ENCODE measurements at places on chromosomes 1 and 21.

GRCh38 chr21:42939582-42940413 lies 14.4 kb upstream of the ERVH48-1 start:
- no peak for DNase-seq

- no peak for DNase-seq
These were observed 36.6 kb upstream of the SSX2IP start for GRCh38 chr1:84726593-84727499.

DNA sequence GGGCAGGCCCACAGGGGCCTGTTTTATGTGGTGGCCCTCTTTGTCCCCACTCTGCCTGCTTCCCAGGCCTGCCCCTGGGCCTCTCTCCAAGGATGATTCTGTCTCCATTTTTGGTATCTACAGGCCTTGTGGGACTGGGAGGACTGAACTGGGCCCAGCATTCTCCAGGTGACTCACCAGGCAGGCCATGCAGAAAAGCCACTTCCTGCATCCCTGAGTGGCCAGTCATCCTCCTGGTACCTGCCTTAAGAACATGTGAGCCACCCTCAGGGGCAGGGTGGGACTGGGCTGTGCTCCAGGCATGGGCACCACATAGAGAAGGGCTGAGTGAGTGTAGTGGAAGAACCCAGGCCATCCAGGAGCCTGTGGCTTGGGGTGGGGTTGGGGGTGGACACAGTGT lies 20.0 kb upstream of the BCAR3 start:
- DNase-seq, result no peak

DNA sequence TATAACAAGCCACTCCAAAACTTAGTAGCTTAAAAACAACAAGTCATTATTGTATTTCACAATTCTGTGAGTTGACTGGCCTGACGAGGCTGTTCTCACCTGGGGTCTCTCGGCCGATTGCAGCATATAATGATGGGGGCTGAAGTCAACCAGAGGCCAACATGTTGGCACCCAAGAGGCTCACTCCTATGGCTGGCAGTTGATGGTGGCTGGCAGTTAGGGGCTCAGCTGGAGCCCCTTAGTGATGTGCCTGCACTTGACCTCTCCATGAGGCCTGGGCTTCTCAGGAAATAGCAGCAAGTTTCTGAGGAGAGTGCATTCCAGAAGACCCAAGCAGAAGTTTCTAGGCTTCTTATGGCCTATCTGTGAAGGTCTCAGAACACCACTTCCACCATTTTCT lies 459.4 kb downstream of the NPHP4 start:
- DNase-seq, result no peak

GRCh38 chr1:41192456-41193178 lies 49.5 kb downstream of the SCMH1 start:
- DNase-seq, result no peak

DNA sequence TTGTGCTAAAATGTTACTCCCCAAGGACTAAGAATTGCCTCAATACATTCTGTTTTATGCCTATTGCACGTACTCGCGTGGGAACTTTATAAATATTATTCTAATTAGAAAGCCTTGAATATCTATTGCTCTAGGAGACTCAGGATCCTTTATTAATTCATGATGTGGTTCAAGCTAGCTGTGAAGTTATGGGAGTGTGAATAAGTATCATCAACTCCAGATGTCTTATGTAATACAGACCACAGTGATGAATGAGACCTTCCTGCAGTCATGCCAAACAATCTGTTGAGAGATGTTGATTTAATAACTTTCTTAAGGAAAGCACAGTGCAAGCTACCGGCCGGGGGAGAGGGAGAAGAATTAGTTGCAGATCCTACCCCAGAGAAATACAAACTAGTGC lies 519.2 kb upstream of the ZP4 start:
- no peak for DNase-seq

- no peak for DNase-seq
These were observed 22.5 kb downstream of the DMAP1 start for GRCh38 chr1:44235808-44236207.

DNA sequence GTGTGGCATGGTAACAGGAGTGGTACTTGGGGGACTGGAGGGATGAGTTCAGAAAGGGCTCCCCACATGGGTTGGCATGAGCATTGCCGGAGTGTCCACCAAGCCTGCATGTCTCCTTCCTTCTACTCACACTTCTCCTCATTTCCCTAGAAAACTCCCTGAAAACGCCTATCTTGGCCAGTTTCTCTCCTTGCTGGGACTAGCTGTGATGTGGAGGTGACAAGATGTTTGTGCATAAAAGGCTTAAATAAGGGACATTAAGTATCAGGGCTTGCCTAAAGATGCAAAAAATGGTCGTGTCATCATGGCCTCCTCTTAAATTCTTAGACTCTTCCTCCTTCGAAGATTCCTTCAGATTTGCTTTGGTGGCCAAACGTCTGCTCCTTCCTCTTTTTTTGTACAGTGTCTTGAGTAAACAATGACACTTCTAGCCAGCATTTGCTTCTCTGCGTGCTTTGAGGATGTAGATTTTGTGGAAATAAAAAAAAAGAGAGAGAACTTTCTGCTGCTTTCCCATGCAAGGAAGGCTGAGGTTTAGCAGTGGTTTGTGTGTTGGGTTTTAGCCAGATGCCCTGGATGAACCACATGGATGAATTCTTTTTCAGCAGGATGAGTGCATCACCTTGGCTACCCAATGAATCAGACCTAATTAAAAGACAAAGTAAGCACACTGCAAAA lies 239.1 kb upstream of the IRF2BP2 start:
- no peak for DNase-seq

- no peak for DNase-seq
These were observed 44.1 kb upstream of the BCL10 start for GRCh38 chr1:85320371-85321131.

DNA sequence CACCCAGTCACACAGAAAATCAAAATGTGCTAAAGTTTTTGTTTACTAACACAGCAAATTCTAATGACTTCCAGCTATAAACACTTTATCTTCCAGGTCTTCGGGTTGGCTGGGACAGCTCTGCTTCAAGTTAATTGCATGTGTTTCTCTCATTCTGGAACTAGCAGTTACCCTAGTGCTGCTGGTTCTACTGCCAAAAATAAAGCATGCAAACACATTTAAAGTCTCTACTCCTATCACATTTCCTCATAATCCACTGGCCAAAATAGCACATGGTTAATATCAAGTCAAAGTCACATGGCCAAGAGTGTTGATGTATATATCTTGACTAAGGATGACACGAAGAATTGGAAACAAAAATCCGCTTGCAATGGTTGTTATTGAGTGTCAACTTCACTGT lies 973.1 kb upstream of the ADGRL2 start:
- DNase-seq, result no peak

GRCh38 chr21:36470294-36470693 lies 9.6 kb downstream of the CLDN14 start:
- no peak for DNase-seq

DNA sequence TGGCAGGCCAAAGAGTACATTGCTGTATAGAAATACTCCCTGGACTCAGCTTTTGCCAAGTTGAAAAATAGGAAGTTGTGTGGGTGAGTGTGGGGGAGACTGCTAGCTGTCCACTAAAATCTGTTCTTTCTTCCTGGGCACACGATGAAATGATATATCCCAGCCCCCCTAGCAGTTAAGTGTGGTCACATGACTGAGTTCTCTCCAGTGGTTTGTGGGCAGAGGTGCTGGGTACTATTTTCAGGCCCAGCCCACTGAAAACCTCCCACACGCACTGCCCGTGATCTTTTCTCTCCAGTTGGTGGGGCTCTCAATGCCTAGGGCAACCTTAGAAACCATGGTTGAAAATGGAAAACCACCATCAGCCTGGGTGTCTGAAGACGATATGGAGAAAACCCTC lies 119.7 kb upstream of the LMO4 start:
- DNase-seq, result no peak

DNA sequence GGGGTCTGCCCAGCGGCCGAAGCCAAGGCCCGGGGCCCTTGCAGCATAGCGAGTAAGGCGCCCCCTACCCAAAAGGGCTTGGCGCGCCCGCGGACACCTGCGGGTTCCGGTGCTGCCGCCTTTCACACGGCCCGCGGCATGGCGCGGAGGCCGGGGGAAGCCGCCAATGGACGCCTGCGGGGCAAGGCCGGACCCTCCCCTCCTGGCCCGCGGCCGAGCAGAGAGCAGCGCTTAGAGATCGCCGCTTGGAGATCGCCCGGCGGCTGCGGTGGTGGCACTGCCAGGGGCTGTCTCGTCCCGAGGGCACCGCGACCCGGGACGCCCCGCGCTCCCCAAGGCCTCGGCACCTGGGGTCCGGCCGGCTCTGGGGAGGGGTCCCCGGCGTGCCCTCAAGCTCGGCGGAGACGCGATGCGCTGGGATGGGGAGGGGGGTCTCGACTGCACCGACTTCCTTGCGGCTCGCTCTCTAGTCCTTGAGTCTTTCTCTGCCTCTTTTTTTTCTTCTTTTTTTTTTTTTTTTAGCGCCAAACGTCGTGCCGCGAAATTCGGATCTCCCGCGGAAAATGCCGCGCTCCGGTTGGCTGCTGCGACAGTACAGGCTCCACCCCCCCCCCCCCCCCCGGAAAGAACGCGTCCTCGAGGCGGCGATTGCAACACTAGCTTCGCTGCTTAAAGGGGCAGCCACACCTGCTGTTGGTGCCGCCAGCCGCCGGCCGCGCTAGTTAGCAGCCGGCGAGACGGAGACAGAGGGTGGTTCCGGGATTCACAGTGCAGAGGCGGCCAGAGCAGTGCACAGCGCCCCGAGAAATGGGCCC lies at the start of gene E2F2:
E2F2 (minus strand) TSS at position 487 of the 815 bp plus-strand sequence; CDS start at position 47, 440 bp downstream.
- DNase-seq, result peak; percentile 55

DNA sequence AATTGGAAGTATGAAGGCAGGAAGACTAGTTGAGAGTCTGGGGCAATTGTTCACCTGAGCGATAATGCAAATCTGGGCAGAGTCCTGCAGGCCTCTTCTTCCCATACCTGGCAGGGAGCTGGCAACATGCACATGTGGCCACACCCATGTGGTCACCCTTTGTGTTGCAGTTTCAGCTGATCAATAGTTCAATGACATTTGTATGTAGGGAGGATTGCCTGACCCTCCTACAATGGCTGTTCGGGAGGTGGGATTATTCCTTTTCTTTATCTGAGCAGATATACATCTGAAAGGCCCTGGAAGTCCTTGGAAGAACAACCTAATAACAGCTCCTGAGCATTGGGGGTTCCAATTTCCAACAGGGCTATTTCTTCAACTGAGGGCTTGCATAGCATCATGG lies 15.2 kb upstream of the TRIM45 start:
- DNase-seq, result no peak

DNA sequence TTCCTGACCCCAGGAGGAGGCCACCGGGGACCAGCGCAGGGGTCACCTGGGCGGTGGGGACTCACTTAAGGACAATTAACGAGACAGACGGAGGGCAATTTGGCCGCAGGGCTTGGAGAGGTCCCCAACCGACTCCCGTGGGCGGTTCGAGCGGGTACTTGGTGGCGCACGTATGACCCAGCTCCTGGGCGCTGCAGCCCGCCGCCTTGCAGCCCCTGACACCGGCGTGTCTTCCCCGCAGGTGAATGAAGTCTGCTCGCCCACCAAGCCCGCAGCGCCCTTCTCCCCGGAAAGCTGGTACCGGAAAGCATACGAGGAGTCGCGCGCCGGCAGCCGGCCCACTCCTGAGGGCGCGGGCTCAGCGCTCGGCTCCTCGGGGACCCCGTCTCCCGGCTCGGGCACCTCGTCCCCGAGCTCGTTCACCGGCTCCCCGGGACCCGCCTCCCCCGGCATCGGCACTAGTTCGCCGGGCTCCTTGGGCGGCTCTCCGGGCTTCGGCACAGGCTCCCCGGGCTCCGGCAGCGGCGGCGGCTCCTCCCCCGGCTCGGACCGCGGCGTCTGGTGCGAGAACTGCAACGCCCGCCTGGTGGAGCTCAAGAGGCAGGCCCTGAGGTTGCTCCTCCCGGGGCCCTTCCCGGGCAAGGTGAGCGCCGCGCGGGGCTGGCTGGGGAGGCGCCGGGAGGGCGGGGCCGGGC lies 1.4 kb downstream of the KIF26B start:
- peak; percentile 49 for DNase-seq

DNA sequence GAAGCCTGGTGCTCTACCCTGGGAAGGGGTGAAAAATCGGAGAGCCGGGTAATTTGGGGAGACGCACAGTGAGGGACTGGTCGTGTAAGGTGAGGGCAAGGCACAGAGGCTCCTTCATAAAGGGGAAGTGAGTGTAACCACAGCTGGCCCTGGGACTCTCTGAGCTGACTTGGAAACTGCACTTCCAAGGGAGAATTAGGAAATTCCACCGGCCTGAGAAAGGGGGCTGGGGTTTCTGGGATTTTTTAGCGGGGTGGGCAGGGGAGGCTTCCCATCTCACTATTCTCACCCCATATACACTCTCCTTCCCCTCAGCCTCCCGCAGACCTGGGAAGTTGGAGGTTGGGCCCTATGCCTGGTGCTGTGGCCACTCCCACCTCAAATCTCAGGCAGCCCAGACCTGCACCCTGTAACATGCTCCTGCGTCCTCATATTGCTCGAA lies 88.3 kb upstream of the IPO9 start:
- no peak for DNase-seq

GRCh38 chr1:20187103-20187812 lies 940 bp upstream of the PLA2G2C start:
- no peak for DNase-seq

- no peak for DNase-seq
These were observed 120.4 kb upstream of the PTGFR start for GRCh38 chr1:78370356-78370755.

- no peak for DNase-seq
These were observed 5.6 kb upstream of the PCBP3 start for GRCh38 chr21:45637883-45638282.

DNA sequence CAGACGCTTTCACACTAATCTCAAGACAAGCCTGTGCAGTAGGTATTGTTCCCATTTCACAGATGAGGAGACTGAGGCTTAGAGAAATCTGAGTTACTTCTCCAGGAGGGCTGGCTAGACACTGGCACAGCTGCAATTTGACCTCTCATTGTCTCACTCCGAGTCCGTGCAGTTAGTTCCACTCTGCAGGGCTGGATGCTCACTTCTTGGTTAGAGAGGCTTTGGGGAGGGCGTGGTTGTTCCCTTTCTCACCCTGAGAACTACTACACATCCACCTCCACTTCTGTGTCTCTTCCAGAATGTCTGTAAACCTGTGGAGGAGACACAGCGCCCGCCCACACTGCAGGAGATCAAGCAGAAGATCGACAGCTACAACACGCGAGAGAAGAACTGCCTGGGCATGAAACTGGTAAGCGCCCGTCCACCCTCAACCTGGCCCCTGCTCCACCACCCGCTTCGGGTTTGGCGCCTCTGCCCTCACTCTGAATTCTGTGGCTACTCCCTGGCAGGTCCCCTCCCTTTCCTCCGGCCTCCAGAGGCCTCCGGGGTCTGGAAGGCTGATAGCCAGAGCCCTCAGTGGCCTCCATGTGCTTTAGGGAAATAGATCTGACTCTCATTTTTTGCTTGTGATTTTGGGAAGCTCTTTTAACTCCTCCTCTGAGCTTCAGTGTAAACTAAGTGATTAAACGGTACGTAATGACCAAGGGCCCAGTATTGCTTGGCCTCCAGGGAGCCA lies 29.1 kb downstream of the EIF2D start:
- peak; percentile 23 for DNase-seq
